ENCODE measurements at places on chromosomes 13 and 19. TPM values are rescaled to one million over a fixed set of nuclear protein-coding genes. Genes with fewer than 3 reads are reported as not detected.

IL4I1 gene
- 0.29 TPM for polyA plus RNA-seq

METTL21C gene
- not detected for polyA plus RNA-seq

SBK3 gene
- 103 TPM for polyA plus RNA-seq

EDNRB gene
- polyA plus RNA-seq = 28.2 TPM

POU2F2 gene
- 0.77 TPM for polyA plus RNA-seq

MISP gene
- polyA plus RNA-seq = 0.02 TPM

ZNF100 gene
- 1.7 TPM for polyA plus RNA-seq

OR10H1 gene
- not detected for polyA plus RNA-seq

ZNF880 gene
- 18.3 TPM for polyA plus RNA-seq

DZIP1 gene
- 3.4 TPM for polyA plus RNA-seq

ZNF793 gene
- polyA plus RNA-seq = 4.4 TPM

IZUMO2 gene
- not detected for polyA plus RNA-seq

NLRP9 gene
- polyA plus RNA-seq = not detected

CGB3 gene
- not detected for polyA plus RNA-seq

Measured in right cardiac atrium (tissue), 5 donors.